Bronchial epithelial cell (primary cell): ENCODE measurements at places on chromosomes 12 and 14.

GRCh38 chr12:1216560-1216959 is 225.5 kb downstream of the ERC1 start:
- DNase-seq: peak; percentile 15

DNA sequence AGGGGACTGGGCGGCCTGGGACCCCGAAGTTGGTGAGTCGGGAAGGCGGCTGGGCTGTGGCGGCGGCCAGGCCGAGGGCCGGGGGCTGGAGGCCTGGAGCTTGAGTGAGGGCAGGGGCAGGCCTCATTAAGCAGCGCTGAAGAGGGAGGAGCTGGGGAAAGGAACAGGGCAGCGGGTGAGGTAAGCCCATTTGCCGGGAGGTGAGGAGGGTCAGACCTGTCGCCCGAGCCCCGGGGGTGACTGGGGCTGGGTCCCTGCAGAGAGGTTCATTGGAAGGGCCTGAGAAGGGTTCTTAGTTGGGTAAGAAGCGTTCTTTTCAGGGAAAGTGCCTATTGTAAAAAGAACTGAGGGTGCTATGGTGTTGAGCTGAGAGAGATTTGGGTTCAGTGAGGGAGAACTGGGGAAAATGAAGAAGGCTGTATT is 441 bp downstream of the RAB5B start:
- DNase-seq: peak; percentile 43

- peak; percentile 88 for DNase-seq
Observed at GRCh38 chr12:67826946-67827720, 162.1 kb upstream of the IFNG-AS1 start.

DNA sequence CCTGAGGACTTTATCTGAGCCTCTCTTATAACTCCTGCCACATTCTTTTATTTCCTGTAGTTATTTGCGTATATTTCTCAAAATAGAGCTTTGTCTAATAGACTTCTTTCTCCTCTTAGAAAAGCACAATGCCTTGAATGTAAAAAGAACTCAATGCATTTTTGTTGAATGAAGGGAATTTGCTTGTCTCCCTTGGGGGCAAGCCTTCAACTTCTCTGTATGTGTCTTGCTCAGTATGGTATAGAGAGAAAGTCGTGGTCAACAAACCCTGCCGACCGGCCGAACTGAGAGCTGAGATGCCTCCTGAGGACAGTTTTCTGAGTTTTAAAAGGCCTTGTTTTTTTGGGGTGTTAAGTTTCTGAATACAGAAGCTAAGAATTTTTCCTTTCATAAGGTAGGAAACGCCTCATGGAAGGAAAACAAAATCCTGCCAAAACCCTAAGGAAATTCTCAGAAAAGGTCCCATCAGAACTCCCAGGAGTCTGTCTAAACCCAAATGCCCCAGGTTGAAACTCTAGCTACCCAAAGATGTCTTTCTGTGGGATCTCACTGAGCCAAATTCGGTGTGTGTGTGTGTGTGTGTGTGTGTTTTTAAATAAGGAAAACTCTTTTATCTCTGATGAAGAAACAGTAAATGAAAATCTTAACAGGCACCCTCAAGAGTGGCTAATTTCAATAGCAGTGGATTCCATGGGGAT is 136.6 kb downstream of the C12orf75 start:
- DNase-seq: no peak

- no peak for DNase-seq
Observed at GRCh38 chr12:34298971-34299801, 276.9 kb downstream of the ALG10 start.

DNA sequence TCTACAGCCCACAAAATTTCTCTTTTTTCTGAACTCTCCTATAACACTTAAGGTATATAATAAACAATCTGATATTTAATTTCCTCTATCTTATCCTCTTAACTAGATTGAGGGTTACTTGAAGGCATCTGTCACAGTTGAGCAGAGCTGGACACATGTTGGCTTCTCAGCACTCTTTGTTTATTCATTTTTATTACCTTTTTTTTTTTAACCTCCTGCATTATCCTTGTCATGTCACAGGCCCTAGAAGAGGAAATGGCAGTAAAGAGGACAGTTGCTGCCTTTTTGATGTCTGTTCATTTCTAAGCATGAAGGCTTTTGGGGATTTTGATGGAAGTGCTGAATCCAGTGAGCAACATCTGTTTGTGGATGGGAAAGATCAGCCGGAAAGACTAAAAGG is 32.5 kb upstream of the EVL start:
- DNase-seq: no peak

- DNase-seq: no peak
Observed at GRCh38 chr14:76769636-76770292, 8.5 kb downstream of the VASH1 start.

GRCh38 chr14:75147423-75148071 is 20.7 kb upstream of the NEK9 start:
- peak; percentile 46 for DNase-seq

GRCh38 chr12:131159660-131160059 is 206.0 kb downstream of the ADGRD1 start:
- no peak for DNase-seq

DNA sequence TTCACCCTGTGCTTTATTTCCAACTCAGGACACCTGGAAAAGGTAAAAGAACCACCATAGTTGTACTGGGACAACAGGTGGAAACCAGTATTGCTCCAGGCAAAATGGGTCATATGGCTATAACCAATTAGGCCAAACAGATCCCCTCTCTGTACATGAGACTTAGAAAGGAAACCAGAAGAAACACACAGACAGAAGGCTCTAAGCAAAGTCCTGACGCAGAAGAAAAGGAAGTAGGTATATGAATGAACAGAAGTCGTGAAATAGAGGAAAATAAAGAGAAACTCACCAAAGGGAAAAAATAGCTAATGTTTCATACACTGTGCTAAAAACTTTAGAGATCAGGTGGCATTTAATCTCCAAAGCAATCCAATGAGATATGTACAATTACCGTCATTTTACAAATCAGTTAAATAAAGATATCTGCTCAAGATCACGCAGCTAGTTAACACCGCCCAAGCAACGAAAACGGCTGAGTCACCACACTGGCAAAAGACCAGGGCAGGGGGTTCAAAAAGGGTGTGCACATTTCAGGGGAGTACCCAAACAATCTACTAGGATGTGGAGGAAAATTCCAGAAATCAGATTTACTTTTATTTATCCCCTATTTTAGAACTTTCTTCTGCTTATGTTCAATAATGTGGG is 82.3 kb downstream of the ITPR2 start:
- DNase-seq: no peak

DNA sequence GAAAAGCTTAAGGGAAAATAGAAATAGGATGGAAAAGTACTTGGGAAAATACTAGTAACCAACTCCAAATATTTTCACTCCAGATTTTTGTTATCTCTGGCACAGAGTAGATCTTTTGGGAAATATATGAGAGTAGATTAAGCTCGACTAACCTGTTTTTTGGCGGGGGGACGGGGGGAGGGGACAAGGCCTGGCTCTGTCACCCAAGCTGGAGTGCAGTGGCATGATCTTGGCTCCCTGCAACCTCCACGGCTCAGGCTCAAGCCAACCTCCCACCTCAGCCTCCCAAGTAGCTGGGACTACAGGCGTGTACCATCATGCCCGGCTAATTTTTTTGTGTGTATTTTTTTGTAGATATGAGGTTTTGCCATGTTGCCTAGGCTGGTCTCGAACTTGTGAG is 4.8 kb downstream of the DHRS7 start:
- DNase-seq: no peak

GRCh38 chr14:97903821-97904220 is 1106.6 kb downstream of the VRK1 start:
- no peak for DNase-seq

- no peak for DNase-seq
Observed at GRCh38 chr14:30185832-30186231, 258.2 kb upstream of the PRKD1 start.
